ENCODE measurements at places on chromosomes 7 and 10.

- DNase-seq: no peak
- no peaks in the 10 kb centered on the region for H3K27me3 ChIP-seq
- H3K4me1 ChIP-seq: no peaks in the 10 kb centered on the region
- no peaks in the 10 kb centered on the region for H3K36me3 ChIP-seq
- no peak overlapping the region for H3K27ac ChIP-seq
Measured at GRCh38 chr7:19410691-19411090, 265.5 kb upstream of the FERD3L start.

DNA sequence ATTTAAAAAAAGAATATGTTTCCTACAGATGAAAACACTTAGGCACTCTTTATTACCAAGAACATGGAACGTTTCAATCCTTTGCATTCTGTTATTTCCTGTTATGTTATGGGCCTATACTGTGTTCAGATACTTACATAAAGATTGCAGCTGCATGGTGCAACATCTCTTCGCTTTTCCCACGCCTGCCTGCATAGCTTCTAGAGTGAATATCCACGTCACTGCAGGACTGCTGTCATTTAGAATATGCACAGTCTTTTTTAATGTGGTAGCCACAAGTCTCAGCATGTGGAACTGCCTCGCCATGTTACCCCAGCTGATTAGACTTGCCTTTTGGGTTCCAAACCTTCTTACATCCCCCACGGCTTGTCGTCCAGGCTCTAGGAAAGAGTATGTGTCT, 69.6 kb upstream of the GATA3 start:
- no peak for DNase-seq
- H3K36me3 ChIP-seq: no peaks in the 10 kb centered on the region
- no peak overlapping the region for H3K27ac ChIP-seq
- H3K4me3 ChIP-seq: no peak overlapping the region
- no peaks in the 10 kb centered on the region for H3K27me3 ChIP-seq

DNA sequence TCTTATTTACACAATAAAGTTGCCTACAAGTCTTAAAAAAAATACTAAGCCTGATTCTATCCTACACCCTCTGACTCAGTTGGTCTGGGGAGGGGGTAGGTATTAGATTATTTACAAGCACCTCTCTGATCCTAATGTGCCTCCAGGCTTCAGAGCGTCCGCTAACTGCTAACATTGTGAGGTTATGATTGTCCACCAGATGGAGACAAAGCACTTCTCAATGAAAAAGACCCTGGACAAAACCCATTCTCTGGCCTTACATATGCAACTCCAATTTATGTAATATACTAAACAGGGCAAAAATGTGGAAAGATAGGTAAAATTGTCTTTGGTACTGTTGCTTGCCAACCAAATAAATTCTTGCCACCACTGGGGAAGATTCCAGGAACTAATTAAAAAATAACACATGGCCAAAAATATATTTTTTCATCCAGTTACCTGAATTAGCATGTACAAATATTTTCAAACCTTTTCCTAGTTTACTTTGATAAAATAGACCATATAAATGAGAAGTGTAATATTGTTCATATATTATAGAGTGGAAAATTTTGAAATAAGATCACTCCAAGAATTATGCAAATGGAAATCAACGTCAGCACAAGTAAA, 92.4 kb downstream of the KIF20B start:
- no peak overlapping the region for H3K4me3 ChIP-seq
- no peaks in the 10 kb centered on the region for H3K4me1 ChIP-seq
- no peaks in the 10 kb centered on the region for H3K36me3 ChIP-seq
- H3K27ac ChIP-seq: no peak overlapping the region

DNA sequence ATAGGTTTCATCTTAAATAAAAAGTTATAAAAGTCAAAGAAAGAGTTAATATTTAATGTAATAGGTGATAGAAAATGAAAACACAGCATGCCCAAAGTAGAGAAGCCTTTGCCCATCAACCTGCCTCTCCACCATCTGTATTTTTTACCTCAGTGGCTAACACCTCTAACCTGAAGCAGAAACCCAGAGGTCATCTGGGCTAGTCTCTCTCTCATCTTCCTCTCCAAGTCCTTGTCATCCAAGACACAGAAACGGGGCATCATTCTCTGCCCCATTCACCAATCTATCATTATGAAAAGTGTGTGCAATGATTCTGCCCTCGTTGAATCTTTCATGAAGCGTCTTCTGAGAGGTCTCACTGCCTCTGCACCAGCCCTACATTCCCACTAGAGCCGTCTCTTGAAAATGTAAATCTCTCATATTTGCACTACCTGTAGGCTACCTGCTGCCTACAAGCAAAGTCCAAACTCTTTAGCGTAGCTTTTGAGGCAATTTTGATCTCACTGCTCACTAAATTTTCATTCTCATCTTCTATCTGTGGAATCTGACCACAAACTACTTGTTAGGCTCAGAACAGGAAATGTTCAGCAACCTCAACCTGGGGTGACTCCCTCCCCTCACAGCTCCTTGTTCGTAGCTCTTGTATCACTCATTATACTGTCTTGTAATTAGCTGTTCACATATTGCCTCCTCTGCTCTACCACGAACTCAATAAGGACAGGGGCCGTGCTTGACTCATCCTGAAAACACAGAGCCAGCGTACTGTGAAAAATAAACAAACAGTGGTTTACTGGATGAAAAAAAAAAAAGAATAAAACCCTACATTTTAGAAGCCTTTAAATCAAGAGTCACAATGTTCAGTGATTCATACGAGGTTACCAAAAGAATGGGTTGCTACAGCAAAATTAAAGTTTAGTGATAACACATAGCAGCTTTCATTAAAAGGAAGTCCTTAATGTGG, 83.1 kb downstream of the CTNNA3 start:
- H3K27me3 ChIP-seq: no peaks in the 10 kb centered on the region
- no peaks in the 10 kb centered on the region for H3K4me1 ChIP-seq
- no peak overlapping the region for H3K4me3 ChIP-seq
- H3K36me3 ChIP-seq: no peaks in the 10 kb centered on the region
- DNase-seq: no peak

DNA sequence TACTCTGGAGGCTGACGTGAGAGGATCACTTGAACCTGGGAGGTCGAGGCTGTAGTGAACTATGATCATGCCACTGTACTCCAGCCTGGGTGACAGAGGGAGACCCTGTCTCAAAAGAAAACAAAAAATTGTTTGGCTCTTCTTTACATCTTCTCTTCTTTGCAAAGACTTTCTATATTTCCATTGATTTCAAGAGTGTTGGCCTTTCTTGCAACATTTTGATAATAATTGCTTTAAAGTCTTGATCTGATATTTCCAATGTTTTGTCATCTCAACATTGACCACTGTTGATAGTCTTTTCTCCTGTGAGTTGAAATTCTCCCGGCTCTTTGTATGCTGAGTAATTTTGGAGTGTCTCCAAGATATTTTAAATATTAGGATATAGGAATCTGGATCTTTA, 17.8 kb upstream of the CLDN4 start:
- no peak overlapping the region for H3K4me3 ChIP-seq

DNA sequence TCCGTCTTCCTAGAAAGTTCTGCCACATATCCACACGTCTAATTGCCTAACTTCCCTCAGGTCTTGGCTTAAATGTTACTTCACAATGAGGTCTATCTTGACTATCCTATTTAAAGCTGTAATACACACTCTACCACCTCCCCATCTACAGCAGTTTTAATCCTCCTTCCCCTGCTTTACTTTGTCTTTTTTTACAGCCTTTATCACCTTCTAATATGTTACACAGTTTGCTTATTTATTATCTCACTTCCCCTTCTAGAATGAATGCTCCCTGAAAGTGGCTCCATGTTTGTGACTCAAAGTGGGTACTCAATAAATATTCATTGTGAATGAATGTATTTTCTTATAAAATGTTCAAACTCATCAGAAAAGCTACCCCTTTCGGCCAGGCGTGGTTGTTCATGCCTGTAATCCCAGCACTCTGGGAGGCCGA, 13.6 kb upstream of the MICU1 start:
- DNase-seq: no peak
- no peaks in the 10 kb centered on the region for H3K27me3 ChIP-seq
- H3K36me3 ChIP-seq: no peaks in the 10 kb centered on the region
- no peak overlapping the region for H3K27ac ChIP-seq
- no peaks in the 10 kb centered on the region for H3K4me1 ChIP-seq
